GM06990 (cell line): ENCODE measurements at places on chromosomes 12 and 14.

DNA sequence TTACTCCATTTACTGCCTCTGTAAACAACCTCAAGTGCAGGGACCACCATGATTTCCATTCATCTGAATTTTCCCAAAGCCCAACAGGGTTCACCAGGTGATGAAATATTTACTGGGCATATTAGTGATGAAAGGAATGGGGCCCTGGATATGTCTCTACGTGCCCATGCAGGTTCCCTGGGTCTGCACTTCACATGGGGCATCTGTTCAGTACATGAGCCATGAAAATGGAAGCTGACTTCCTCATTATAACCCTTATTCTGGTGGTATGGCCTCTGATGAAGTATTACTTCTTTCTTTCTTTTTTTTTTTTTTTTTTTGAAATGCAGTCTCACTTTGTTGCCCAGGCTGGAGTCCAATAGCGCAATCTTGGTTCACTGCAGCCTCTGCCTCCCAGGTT is 26.5 kb upstream of the CORO1C start:
- DNase-seq = no peak

- DNase-seq = no peak
Observed at GRCh38 chr12:19223018-19223417, 93.5 kb downstream of the PLEKHA5 start.

GRCh38 chr14:103463149-103463548 is 59.5 kb downstream of the CKB start:
- no peak for DNase-seq

GRCh38 chr12:130335517-130336392 is 1.9 kb upstream of the PIWIL1 start:
- no peak for DNase-seq

DNA sequence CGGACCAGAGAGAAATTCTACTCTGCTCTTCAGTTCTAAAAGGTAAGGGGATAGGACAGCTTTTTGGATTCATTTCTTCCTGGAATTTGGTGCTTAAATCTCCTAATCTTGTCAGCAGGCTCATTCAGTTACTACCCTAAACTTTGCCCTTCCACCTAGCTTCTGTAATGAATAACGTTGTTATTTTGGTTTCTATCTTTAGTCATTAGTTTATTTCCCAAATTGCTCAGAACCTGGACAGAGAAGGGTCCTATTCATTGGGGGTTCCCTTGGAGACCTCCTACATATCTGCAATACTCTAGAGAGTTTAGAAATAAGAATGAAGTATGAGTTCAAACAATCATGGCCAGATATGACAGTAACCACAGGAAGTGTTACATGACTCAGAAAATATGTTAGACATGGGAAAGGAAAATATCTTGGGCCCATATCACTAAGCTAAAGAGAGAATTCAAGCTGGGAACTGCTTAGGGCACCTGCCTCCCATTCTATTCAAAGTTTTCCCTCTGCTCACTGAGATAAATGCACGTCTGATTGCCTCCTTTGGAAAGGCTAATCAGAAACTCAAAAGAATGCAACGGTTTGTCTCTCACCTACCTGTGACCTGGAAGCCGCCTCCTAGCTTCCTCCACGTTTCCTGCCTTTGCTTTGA is 87.9 kb downstream of the GAS2L3 start:
- peak; percentile 14 for DNase-seq

DNA sequence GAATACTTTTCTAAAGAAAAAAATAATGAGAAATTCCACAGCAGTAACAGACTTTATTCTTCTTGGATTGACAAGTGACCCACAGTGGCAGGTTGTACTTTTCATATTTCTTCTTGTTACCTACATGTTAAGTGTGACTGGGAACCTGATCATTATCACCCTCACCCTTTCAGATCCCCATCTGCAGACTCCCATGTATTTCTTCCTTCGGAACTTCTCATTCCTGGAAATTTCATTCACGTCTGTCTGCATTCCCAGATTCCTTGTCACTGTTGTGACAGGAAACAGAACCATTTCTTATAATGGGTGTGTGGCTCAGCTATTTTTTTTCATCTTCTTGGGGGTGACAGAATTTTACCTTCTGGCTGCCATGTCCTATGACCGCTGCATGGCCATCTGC is 2.3 kb downstream of the OR6C75 start:
- no peak for DNase-seq

DNA sequence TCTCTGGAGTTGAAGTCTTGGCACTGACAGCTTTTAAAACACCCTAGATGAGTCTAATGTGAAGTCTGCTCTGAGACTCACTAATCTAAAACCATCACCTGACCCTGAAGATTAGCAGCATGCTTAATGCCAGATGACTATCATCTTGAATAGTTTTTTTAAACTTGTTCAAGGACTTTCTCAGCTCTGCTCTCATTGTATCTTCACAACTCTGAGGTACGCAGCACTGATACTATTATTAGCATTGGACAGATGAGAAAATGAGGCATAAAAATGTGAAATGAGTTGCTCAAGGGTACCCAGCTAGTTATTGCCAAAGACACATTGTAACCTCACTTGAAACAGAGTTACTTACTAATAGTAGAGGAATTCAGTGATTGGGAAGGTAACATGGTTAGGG is 4.8 kb downstream of the SLC38A1 start:
- peak; percentile 41 for DNase-seq

DNA sequence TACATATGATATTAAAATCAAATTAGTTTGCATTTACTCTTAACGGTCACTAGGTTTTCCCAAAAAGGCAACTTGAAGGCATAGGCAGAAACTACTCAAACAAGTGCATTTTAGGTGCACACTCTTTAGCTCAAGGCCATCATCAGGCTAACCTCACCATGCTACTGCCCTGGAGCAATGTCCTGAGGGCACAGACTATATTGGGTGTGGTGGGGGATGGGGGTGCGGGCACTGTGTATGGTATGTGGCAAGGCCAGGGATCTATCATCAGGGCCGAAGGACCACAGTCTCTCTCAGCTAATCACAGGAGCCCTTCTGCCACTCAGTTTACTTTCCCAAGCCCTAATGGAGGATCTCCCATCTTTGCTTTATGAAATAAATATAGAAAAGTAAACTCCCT is 51.9 kb downstream of the SH2B3 start:
- no peak for DNase-seq

- DNase-seq = no peak
Observed at GRCh38 chr12:110790301-110790700, 47.6 kb upstream of the PPP1CC start.

DNA sequence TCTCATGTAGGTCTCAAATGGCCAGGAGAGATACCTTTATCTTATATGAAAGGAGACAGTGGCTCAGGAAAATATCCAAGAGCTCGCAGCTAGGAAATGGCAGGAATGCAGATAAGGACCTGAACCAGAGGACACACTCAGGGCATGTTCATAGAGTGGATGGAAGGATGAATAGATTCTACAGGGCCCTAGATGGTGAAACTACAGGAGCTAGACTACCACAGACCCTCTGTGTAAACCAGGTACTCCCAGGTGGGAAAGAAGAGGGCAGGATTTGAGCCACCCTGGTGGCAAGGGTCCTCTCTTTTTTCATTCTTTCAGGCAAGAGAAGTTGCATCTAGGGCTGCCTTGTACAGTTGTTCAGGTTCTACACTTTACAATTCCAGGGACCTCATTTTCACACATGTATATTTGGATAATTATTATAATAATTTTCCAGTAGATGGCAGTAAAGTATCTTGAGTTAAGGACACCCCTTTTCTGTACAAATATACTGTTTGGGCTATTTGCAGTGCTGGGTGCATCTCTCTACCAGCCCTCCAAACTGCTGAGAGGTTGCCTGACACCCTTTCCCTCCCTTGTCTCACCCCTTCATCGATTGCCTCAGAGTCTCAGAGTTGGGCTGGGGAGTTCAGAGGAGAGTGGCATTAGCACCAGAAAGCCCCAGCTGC is 10.5 kb upstream of the ZDHHC22 start:
- no peak for DNase-seq

GRCh38 chr12:94326727-94327126 is 132.9 kb downstream of the CEP83 start:
- DNase-seq = no peak

DNA sequence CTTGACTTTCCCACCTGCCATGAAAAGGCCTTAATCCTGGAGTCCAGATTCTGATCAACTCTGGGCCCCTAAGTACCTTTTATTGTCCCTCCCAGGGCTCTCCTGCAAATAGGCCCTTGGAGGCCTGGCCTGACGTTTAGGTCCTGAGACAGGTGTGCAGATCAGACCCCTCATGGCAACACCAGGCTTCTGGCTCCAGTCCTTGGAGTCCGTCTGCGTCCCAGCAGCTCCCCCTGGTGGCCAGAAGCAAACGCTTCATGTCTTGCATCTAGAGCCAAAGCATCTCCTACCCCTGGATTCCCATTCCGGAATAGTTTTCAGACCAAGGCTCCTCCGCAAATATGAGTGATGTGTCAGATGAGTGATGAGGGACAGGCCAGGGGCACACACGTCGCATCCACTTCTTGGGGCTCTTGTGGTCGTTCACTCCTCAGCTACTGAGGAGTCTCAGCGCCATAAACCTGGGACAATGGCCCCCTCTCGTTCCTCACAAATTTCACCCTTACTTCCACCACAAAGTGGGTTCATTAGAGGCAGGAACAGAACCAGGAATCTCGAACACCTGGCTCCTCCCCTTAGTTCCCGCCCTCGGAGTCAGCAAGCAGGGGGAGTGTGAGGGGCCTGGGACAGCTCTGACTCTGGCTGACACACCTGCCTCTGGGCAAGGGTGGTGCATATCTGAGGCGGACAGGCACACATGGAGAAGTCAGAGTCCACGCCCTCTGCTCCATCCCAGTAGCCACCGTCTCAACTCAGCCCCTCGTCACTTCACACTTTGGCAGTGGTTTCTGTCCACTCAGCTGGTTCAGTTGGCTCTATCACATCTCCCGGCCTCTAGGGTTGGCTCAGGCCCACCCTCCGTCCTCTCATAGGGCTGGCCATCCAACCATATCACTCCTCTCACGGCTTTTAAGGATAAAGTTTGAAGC is 77.9 kb upstream of the PWP1 start:
- DNase-seq = peak; percentile 27

DNA sequence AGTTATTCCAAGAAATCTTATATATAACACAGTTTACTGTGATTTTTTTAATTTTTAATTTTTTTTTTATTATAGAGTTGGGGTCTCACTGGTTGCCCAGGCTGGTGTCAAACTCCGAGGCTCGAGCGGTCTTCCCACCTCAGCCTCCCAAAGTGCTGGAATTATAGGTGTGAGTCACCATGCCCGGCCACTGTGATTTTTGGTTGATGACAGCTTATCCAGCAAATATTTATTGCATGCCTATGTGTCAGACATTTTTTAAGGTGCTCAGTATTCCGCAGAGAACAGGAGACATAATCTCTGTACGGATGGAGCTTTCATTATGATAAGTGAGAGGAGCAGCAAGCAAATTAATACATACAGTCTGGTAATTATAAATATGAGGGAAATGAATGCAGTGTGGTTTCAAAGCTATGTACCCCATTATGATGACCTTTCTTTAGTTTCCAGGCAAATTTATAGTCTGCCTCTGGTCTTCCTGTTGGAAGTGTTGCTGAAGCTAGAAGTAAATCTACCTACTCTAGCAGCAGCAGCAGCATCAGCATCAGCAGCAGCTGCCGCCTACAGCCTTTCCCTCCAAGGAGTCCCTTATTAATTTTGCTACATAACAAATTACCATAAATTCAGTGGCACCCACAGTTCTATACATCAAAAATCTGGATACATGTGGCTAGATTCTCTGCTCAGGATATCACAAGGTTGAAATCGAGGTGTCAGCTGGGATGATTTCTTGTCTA is 32.3 kb downstream of the FRS2 start:
- no peak for DNase-seq

DNA sequence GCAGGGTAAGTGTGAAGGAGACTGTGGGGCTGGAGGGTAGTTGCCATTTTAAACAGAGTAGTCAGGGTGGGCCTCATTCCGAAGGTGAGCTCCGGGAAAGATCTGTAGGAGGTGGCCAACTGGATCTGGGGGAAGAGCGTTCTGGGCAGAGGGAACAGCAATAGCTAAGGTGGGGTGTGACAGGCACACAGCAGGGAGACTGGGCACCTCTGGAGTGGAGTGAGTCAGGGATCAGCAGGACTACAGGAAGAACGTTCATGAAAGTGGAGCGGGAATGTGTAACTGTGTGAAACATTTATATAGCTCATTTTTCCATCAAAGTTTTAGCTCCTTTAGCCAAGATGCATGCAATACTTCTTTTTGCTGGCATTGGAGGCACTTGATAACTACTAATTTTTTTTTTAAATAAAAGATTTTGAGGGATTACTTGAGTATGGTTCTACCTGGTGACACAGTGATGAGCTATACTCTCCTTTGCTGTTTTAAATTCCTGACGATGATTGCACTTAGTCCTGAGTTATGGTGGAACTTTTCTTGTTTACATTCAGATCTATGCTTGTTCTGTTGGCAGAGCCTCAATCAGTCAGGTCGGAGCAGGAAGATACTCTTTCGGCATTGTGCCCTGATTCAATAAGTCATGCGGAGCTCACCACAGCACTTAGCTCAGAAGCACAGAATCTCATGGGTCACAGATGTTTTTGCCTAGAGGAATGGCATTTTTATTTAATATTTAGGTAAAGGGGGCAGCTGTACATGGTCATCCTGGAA is 106.4 kb downstream of the WIF1 start:
- no peak for DNase-seq

DNA sequence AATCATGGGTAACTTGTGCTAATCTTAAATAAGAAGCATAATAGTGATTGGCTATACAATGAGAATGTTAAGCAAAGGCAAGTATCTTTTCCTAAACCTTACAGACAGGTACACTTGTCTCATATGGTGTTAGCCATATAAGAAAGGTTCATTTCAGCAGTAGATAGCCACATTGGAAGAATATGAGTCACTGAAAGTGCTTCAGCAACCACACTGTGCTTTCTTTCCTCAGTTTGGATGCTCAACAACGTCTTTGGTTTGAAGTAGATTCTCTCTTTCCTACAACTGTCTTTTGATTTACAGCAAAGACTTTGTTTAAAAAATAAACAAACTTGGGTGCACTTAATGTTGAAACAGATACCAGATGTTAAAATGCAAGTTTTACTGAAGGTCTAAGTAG is 8.9 kb downstream of the DDHD1 start:
- peak; percentile 37 for DNase-seq

DNA sequence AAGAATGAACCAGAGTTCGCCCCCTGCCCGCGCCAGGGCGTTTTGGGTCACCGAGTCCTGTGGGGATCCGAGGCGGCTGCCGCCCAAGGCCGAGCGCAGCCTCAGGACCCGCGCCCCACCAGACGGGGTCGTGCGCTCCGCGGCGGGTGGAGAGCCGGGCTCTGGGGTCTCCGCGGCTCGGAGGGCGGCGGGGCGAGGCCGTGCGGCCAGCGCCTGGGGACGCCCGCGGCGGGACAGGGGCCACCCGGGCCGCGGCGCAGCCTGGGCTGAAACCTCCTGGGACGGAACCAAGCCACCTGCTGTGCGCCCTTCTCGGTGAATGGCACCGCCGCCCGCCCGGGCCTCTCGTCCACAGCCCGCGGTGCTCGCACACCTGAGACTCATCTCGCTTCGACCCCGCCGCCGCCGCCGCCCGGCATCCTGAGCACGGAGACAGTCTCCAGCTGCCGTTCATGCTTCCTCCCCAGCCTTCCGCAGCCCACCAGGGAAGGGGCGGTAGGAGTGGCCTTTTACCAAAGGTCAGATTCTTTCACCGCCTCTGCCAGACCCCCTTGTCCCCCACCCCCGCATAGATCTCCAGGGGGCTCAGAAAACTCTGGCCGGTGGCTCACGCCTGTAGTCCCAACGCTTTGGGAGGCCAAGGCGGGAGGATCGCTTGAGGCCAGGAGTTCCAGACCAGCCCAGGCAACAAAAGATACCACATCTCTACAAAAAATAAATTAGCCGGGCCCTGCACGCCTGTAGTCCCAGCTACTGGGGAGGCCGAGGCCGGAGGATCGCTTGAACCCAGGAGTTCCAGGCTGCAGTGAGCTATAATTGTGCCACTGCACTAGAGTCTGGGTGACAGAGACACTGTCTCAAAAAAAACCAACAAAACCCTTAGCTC is 901 bp downstream of the B3GNT4 start:
- DNase-seq = no peak
